ENCODE measurements at places on chromosomes 16 and 17.

DNA sequence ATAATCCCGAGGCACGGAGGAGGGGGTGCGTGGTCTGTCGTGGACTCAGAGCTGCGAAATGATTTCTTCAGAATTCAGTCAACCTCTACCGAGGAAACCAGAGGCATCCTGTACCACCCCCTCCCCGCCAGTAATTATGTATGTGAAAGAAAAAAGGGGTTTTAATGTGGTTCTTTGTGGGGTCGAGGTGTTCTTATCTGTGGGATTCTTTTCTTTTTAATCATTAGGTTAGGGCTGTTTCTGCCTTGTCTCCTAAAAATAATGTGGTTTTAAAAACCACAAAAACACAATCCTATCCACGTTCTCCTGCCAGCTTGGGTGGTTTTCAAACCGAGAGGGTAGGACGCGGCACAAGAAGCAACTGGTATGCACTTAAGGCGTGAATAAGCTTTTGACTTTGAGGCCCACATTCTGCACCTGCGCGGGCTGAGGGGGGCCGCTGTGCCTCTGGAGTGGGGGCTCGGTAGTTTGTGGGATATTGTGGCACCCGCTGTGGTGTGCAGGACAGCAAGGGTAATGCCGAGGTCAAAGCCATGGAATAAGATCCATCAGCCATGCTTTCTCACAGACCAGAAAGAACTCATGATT, 1.0 kb downstream of the SLC47A1 start:
- peak; percentile 81 for DNase-seq

DNA sequence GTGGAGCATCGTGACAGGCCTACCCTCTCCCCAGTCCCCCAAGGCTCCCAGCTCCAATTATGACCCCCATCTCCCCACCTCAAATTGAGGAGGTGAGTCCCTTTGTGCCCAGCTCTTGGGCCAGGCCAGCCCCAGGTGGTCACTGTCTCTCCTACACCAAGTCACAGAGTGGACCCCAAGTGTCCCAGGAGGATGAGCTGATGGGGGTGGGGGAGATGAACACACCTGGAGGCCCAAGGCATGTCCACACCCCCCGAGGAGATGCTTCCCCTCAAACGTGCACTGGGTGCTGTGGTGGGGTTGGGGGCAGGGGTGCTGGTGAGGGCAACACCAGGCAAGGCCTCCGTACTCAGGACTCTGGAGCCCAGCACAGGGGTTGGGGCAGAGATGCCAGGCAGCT, 73.2 kb downstream of the RBFOX3 start:
- no peak for DNase-seq

DNA sequence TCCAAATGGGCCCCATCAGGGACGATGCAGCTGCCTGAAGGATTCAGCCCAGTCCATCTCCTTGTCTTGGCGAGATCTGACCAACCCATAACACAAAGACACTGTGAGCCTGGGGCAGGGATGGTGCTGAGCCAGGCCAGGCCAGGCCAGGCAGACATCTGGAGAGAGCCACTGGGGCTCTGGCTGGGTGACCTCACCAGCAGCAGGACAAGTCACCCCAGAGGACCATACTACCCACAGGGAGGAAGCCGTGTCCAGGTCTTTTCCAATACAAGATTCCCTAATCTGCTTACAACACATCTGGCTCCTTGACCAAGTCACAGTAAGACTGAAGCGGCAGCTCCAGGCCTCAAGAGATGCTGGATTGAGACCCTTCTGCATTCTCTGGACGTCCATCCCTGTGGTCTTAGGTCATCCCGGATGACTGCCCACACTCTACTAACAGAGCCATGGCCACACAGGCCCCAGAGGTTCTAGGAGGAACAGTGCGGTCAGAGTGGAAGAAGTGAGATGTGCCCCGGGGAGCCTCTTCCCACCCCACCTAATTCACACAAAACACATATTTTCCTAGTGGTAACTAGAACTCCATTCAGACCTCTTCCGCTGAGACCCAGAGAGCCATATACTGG, 81.8 kb upstream of the RCVRN start:
- DNase-seq: no peak

GRCh38 chr16:47486856-47487255, 25.7 kb downstream of the PHKB start:
- no peak for DNase-seq

- DNase-seq: no peak
Observed at GRCh38 chr16:55487048-55487803, 8.2 kb downstream of the MMP2 start.

DNA sequence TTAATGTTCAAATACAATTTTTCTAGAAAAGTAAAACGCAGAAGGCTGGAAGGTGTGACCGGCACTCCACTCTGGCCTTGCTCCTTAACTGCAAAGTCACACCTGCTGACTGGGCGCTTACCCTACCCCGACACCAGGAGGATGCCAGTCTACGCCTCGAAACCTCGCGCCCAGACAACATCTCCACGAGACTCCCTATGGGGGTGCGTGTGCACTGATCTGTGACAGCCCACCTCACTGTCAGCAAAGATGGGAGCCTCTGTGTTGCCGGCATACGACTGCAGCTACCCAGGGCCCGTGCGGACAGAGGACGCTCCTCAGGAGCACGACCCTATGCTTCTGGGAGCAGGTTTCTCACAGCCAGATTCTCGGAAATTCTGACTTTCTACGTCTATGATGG, 26.1 kb downstream of the MAP1LC3B start:
- no peak for DNase-seq

- DNase-seq: no peak
Observed at GRCh38 chr17:41539979-41540701, 12.0 kb upstream of the KRT19 start.

GRCh38 chr17:46894476-46895151, 28.3 kb upstream of the GOSR2 start:
- DNase-seq: no peak

DNA sequence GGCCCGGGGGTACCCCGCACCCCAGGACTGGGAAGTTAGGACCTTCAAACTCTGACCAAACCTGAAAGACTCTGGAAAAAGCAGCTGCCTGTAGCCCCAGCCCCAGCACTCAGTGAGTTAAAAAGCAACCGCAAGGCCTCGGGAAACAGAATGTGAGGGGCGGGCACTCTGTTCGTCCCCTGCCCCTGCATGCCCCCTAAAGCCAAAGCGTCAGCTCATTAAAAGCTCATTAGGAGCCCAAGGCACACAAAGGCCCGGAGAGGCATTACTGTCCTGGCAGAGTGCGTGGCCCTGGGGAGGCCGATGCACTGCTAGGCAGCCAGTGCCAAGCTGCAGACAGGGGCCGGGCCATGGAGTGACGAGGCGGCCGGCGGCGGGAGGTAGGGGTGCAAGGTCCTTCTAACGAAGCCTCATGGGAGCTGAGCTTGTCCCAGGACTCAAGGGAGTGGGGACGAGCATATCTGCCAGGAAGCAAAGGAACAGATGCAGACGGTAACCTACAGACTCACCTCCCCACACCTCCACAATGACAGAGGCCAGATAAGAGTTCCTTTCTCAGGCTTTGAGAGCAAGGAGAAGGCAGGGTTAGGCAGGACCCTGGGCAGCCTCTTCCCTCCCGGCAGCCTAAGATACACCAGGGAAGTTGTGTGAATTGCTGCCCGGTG, 116.8 kb downstream of the ENGASE start:
- no peak for DNase-seq

DNA sequence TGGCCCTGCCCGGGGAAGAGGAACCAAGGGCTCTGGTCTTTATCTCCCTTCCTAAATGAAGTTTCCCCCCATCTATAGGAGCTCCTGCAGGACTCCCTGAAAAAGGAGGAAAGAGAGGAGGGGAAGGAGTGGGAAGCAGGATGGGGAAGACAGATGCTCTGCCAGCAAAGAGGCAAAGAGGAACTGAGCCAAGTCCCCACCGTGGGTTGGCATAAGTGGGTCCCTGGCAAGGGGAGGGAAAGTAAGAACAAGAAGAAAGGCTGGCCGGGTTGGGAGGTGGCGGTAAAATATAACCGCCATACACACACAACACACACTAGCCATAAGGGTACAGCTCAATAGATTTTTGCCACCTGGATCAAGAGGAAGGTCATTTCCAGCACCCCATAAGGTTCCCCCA, 6.1 kb upstream of the EIF1 start:
- DNase-seq: no peak

GRCh38 chr17:1736348-1737281, 6.1 kb upstream of the SERPINF2 start:
- no peak for DNase-seq

DNA sequence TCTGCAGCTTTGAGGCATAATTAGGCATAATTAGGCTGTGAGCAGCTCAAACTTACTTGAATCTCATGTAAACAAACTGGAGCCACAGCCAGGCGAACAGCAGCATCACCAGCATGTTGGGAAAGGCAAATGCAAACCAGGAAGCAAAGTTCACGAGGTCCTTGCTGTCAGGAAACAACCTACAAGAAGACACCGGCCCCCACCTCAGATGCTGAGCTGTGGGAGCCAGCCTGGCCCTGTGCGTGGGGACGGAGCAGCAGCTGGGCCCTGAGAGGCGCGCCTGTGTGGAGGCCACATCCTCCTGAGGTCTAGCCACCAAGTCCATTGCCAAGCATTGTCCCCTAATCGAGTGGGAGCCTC, 12.2 kb downstream of the SLC13A5 start:
- DNase-seq: no peak

GRCh38 chr17:29732613-29733012, 109.9 kb upstream of the CORO6 start:
- DNase-seq: no peak

GRCh38 chr16:17222871-17223401, 247.8 kb downstream of the XYLT1 start:
- no peak for DNase-seq

GRCh38 chr17:48483471-48484131, 47.2 kb downstream of the HOXB1 start:
- DNase-seq: peak; percentile 84

DNA sequence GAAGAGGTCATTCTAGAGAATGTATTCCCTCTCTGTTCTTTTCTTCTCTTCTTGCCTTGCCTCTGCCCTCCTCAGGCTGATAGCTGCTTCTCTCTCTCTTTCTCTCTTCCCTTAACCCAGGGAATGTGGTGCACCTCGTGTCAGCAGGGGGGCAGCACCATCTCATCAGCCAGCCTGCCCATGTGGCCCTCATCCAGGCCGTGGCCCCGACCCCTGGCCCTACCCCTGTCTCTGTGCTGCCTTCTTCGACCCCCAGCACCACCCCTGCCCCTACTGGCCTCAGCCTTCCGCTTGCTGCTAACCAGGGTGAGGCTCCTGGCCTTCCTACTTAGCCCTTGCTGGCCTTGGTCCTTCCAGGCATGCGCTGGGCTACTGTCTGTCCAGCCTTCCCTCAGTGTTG, 23.5 kb downstream of the SRCAP start:
- DNase-seq: no peak

DNA sequence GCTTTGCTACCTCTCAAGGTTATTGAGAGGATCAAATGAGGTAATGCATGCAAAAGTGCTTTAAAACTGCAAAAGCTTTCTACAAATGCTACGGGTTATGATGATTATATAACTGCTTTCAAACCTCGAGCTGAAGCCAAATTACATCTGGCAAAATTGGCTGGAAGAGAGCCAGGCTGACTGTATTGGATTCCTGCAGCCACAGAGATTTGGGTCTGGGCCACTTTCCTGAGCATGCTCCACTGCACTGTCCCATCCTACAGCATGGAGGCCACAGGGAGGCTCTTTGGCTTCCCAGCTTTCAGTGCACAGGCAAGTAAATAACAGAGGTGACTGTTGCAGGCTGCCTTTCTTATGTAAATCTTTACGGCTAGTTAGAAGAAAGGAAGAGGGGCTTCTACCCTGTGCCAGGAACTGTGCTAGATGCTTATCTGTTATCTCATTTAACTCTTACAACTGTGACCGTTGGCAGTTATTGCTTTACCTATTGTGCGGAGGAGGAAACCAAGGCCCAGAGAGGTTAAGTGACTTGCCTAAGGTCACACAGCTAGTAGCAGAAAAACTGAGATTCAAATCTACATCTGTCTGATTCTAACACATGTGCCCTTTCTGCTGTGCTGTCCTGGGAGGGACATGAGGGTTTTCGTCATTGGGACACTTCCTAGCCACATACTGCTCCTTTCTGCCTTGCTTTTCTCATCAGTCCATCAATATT, 121.8 kb downstream of the SPACA3 start:
- peak; percentile 1 for DNase-seq

DNA sequence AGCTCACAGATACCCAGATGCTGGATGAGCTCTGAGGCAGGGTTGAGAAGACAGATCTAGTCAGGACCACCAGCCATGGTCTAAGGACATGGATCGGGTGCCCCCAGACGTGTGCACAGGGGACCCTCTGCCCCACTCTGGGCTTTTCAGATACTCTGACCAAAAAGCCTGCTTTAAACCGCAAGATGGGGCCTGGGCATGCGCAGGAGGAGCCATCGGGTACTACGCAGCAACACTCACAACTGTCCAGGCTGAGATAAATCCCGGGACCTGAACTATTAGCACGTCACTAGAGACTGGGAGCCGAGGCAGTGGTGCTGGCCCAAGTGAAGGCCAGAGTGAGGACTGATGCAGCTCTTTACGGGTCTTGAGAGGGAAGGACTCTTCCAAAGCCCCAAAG, 32.9 kb downstream of the SCNN1G start:
- no peak for DNase-seq
